ENCODE measurements at places on chromosomes 11 and 22.

DNA sequence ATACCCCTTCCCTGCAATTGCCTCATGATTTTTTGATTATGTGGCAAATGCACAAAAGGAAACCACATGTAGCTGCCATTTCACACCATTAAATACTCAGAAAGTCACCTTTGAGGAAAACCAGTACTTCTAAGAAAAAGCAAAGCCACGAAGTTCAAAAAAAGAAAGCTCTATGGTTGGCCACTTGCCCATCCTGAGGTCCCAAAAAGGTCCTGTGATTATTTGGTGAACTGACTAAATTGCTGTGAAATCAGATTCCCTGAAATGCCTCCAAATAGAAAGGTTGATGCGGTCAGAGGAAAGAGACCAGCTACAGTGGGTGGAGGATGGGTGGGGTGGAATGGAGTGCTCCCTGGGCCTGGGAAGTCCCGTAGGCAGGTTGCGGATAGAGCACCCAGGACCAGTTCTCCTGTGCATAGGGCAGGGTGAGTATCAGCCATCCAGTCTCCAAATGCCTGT lies 26.9 kb downstream of the MRPL16 start:
- peaks cover 3% of the 10 kb centered on the region for H3K36me3 ChIP-seq
- H3K4me3 ChIP-seq = no peak overlapping the region
- no peak for DNase-seq
- H3K4me1 ChIP-seq = peaks cover 28% of the 10 kb centered on the region
- no peaks in the 10 kb centered on the region for H3K27me3 ChIP-seq

- no peak overlapping the region for H3K4me3 ChIP-seq
- H3K4me1 ChIP-seq = no peaks in the 10 kb centered on the region
- no peak for DNase-seq
These were observed 236.2 kb downstream of the C11orf87 start for GRCh38 chr11:109658190-109658589.

- no peaks in the 10 kb centered on the region for H3K27me3 ChIP-seq
- H3K27ac ChIP-seq = peak overlapping the region; percentile 56
- peaks cover 16% of the 10 kb centered on the region for H3K4me1 ChIP-seq
These were observed 35.8 kb downstream of the DGCR2 start for GRCh38 chr22:19086417-19086816.

DNA sequence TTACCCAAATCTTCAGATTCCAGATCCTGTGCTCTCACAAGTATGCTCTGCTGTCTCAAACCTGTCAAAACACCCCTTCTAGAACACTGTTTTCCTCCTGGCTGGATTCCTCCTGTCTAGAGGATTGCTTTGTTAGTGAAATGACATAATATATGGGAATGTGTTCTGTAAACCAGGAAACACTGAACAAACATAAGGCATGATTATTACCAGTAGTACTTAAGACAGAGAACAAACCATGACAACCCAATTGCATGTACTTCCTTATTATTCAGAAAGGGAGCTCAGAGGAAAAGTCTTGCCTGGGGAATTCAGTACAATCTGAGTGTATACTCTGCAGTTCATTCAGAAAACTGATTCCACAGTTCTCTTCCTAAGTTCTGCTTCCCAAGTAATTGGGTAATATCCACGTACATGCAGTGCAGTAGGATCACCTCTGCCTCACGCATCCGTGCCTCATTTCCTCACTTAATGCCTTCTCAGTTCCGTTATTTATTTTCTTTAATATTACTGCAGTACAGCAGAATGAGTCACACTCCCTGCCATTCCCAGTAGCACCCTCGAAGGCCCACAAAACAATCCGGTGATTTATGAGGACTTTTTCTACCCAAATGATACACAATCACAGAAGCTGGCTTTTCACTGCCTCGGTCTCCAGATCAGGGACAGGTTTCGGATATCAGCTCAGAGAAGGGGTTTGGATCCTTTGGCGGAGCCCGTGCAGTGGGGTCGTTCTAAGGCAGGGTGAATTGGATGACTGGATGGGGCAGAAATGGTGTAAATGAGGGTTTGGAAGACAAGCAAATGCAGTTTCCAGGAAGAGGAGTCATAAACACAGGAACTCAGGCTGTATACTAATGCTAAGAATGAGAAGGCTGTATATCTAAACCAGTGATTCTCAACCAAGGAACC lies 896.9 kb downstream of the KCNA4 start:
- no peak overlapping the region for H3K4me3 ChIP-seq
- no peaks in the 10 kb centered on the region for H3K36me3 ChIP-seq
- no peak for DNase-seq
- peak overlapping the region; percentile 23 for H3K27ac ChIP-seq
- no peaks in the 10 kb centered on the region for H3K4me1 ChIP-seq
- H3K27me3 ChIP-seq = no peaks in the 10 kb centered on the region

- H3K27me3 ChIP-seq = no peaks in the 10 kb centered on the region
- H3K36me3 ChIP-seq = no peaks in the 10 kb centered on the region
- no peak overlapping the region for H3K27ac ChIP-seq
- no peak overlapping the region for H3K4me3 ChIP-seq
- H3K4me1 ChIP-seq = no peaks in the 10 kb centered on the region
These were observed 157.1 kb downstream of the CADM1 start for GRCh38 chr11:115347106-115347505.

GRCh38 chr11:46457021-46457420 lies 65.4 kb upstream of the CHRM4 start:
- DNase-seq = no peak
- H3K4me3 ChIP-seq = no peak overlapping the region
- H3K27ac ChIP-seq = no peak overlapping the region
- no peaks in the 10 kb centered on the region for H3K27me3 ChIP-seq

DNA sequence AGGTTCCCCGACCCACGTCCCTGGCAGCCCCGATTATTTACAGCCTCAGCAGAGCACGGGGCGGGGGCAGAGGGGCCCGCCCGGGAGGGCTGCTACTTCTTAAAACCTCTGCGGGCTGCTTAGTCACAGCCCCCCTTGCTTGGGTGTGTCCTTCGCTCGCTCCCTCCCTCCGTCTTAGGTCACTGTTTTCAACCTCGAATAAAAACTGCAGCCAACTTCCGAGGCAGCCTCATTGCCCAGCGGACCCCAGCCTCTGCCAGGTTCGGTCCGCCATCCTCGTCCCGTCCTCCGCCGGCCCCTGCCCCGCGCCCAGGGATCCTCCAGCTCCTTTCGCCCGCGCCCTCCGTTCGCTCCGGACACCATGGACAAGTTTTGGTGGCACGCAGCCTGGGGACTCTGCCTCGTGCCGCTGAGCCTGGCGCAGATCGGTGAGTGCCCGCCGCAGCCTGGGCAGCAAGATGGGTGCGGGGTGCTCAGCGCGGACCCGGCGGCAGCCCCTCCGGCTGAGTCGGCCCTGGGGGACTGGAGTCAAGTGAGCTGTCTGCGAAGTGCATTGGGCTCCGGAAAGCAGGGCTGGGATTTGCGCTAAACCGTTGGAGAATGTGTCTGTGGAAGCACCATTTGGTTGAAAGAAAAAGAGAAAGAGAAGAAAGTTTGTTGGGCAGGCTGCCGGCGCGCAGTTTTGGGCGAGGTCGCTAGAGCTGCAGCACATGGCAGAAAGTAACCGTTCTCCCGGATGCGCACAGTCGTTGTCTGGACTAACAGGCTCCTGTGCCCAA lies at the start of gene CD44:
Gene CD44 (plus strand): TSS at position 229 of the 779 bp plus-strand sequence. CDS start 133 bp downstream, at position 362.
- peaks cover 25% of the 10 kb centered on the region for H3K4me1 ChIP-seq
- no peaks in the 10 kb centered on the region for H3K27me3 ChIP-seq
- H3K36me3 ChIP-seq = no peaks in the 10 kb centered on the region
- peak within 1 kb of the TSS; percentile 92 for H3K27ac ChIP-seq
- H3K4me3 ChIP-seq = peak within 1 kb of the TSS; percentile 82

DNA sequence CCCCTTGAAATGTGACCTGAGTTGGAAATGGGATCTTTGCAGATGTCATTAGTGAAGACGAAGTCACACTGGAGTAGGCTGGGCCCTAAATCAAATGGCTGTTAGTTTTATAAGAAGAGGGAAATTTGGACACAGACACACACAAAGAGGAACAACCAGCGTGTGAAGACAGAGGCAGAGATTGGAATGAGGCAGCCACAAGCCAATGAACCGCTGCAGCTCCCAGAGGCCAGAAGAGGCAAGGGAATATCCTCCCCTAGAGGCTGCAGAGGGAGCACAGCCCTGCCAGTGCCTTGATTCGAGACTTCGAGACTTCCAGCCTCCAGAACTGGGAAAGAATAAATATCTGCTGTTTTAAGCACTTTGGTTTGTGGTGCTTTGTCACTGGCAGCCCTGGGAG lies 484.5 kb downstream of the MN1 start:
- H3K4me3 ChIP-seq = no peak overlapping the region
- no peaks in the 10 kb centered on the region for H3K4me1 ChIP-seq
- no peak overlapping the region for H3K27ac ChIP-seq

DNA sequence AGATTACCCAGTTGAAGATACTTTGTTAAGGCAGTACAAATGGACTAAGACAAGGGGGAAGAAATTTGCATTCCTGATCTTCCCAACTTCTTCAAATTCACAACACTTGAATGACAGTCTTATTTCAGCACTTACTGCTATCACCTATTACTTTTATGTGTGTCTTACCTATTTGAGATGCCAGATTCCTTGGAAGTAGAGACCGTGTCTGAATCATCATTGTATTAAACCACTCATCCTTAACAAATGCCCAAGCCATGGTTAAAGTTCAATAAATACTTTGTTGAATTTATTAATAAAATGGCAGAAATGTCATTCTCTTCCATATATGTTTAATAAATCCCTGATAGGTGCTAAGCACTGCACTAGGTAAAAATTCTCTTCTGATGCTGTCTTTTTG lies 18.3 kb downstream of the SC5D start:
- H3K36me3 ChIP-seq = peaks cover 16% of the 10 kb centered on the region
- H3K4me1 ChIP-seq = no peaks in the 10 kb centered on the region
- no peak overlapping the region for H3K4me3 ChIP-seq
- DNase-seq = no peak

DNA sequence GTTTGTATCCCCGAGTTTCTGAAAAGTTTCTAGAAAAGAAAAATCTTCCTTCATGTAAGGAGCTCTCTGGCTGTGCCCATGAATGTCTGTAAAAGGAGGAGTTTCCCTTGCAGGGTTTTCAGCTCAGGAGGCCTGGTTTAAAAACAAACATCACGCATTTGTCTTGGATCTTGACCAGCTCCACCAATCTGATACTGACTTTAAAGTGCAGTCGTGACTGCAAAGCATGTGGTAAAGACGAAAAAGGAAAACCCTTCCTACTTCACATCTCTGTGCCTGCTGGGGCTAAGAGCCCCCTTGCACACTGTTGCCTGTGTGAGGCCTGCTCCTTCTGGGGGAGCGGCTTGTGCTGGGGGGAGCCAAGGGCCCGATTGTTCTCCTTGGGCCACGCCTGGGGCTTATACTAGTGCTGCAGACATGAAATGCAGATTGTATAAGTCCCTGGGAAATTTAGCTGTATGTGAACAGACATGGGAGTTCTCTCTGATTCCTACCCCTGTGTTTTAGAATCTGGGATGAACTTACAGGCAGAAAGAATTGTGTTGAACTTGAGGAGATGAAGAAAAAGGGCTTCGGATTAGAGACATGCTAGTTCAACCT lies 62.1 kb downstream of the ADAMTS15 start:
- H3K4me1 ChIP-seq = peaks cover 7% of the 10 kb centered on the region
- no peaks in the 10 kb centered on the region for H3K36me3 ChIP-seq
- H3K27me3 ChIP-seq = no peaks in the 10 kb centered on the region
- H3K4me3 ChIP-seq = no peak overlapping the region
- DNase-seq = no peak
- H3K27ac ChIP-seq = peak overlapping the region; percentile 69

- no peak overlapping the region for H3K27ac ChIP-seq
- H3K36me3 ChIP-seq = no peaks in the 10 kb centered on the region
- no peaks in the 10 kb centered on the region for H3K4me1 ChIP-seq
- no peak for DNase-seq
- no peaks in the 10 kb centered on the region for H3K27me3 ChIP-seq
- H3K4me3 ChIP-seq = no peak overlapping the region
These were observed 139.5 kb downstream of the WNT7B start for GRCh38 chr22:45837508-45837907.

DNA sequence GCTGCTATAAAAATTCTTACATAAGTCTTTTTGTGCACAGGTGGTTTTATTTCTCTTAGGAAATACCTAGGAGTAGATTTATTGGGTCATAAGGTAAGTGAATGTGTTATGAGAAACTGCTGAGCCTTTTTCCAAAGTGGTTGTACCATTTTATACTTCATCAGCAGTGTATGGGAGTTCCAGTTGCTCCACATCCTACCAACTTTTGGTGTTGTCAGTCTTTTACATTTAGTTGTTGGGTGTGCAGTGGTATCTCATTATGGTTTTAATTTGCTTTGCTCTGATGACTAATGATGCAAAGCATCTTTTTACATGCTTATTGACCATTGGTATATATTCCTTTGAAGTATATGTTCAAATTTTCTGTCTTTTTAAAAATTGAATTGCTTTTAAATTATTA lies 3.1 kb downstream of the CAT start:
- H3K4me1 ChIP-seq = peaks cover 67% of the 10 kb centered on the region
- H3K27me3 ChIP-seq = no peaks in the 10 kb centered on the region
- no peaks in the 10 kb centered on the region for H3K36me3 ChIP-seq
- peak overlapping the region; percentile 96 for H3K27ac ChIP-seq

DNA sequence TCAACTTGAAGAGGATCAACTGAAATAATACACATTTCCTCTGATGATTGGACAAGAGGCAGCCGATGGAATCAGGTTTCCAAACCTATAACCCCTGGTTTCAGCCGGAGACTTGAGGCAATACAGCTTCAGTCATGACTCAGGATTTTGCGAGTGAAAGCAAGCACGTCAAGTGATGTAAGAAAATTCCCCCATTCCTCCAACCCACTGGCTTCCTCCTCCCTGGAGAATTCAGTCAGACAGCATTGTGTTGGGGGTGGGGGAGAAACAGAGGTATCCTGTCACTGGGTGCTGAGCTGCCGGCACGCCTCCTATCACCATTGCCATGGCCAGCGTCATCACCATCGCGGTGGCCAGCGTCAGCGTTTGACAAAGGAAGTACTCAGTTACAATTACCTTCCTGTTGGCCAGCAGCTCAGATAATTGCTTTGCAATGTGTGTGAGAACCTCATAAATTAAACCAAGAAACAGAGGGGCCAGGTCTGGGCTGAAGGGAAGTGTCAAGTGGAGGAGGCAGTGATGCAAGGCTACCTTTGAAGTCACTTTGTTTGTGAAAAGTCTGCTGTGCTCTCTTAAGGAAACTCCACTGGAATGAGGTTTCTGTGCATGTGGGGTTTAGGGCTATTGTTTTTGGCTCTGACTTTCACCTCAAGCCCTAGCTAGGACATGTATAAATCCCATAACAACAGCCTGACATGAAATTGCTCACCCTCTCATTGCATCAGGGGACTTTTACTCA lies 50.2 kb downstream of the LIF start:
- no peaks in the 10 kb centered on the region for H3K36me3 ChIP-seq
- peaks cover 21% of the 10 kb centered on the region for H3K4me1 ChIP-seq
- peak overlapping the region; percentile 19 for H3K4me3 ChIP-seq
- H3K27ac ChIP-seq = peak overlapping the region; percentile 83

Measured in upper lobe of left lung (tissue), 6 donors.